ENCODE measurements at places on chromosomes 13 and 19.

DNA sequence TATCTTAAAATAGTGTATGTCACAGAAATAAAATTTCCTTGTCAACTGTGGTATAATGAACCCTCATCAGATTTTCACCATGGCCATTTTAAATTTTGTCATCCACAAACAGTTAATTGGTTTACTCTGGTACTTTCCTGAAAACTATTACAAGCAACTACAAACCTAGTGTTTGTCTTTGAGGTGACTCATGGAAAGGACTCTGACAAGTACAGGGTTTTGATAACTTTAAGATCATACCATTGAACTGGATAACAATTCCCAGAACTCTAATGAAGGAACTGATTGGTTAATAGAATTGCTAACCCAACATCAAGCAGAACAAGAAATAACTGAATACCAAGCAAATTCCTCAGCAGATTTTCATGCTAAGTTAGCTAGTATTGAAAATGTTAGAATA, 237.7 kb upstream of the IPO5 start:
- no peak for DNase-seq

GRCh38 chr13:84466461-84466860, 584.2 kb upstream of the SLITRK1 start:
- no peak for DNase-seq

- DNase-seq = no peak
Measured at GRCh38 chr13:65768545-65768944, 1461.6 kb downstream of the PCDH9 start.

DNA sequence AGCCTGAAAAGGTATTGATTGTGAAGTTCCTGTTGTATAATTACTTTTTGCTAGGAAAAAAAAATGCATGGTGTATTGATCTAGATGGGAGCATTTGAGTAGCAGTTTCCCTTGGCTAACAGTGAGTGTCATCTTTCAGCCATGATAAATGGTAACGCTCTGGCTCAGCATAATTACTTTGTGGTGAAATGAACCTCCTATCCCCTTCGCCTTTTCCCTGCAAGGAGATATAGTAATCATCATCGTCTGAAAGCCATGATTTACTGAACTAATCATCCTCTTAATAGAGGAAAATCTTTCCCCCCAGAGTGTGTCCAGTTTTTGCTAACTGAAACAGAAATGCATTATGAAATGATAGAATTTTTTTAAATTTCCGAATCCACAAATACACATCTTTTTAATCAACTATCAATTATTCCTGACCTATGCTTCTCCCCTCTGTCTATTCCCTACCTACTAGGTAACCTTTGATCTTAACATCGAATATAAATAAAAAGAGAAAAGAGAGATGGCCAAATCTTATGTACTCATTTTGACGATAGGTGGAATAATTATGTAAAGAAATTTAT, 88.7 kb downstream of the MAB21L1 start:
- DNase-seq = no peak

GRCh38 chr19:1354970-1355567, 28.6 kb upstream of the NDUFS7 start:
- no peak for DNase-seq

GRCh38 chr13:65473196-65473595, 1756.9 kb downstream of the PCDH9 start:
- no peak for DNase-seq

Measured in central memory CD8-positive, alpha-beta T cell (primary cell).